Activated CD8-positive, alpha-beta memory T cell treated with anti-CD3 and anti-CD28 coated beads for 4 hours (primary cell): ENCODE measurements at places on chromosomes 6 and 20.

DNA sequence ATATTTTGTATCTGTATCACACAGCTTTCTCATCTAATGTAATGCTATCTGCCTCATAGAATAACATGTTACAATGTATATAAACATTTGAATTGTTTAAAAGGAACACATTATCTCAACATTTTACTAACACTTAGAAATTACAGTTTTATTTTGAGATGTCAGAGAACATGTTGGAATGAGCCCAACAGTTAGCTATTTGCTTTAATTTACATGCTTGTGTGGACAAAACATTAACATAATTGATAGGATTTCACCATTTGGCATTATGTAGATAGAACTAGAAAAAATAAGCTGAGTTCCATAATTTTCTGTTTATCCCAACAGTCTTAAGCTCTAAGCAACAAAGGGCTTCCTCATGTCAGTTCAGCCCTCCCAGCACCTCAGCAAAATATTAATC lies 330.9 kb downstream of the LMBRD1 start:
- DNase-seq: no peak

GRCh38 chr6:14638435-14638905 lies 520.9 kb downstream of the CD83 start:
- no peak for DNase-seq

DNA sequence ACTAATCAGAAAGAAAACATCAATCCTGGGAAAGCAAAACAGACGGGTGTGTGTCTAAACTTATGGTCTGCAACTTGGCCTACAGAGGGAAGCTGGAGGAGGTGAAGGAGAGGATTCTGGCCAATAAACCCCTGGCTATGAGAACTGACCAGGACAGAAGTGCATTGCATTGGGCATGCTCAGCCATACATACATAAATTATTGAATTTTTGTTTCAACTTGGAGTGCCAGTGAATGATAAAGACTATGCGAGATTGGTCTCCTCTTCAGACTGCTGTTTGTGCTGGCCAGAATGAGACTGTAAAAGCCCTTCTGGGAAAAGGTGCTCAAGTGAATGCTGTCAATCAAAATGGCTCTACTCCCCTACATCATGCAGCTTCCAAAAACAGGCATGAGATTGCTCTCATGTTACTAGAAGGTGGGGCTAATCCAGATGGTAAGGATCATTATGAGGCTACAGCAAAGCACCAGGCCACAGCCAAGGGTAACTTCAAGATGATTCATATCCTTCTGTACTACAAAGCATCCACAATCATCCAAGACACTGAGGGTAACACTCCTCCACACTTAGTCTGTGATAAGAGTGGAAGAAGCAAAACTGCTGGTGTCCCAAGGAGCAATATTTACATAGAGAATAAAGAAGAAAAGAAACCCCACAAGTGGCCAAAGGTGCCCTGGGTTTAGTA lies 17.4 kb downstream of the ADNP start:
- no peak for DNase-seq

DNA sequence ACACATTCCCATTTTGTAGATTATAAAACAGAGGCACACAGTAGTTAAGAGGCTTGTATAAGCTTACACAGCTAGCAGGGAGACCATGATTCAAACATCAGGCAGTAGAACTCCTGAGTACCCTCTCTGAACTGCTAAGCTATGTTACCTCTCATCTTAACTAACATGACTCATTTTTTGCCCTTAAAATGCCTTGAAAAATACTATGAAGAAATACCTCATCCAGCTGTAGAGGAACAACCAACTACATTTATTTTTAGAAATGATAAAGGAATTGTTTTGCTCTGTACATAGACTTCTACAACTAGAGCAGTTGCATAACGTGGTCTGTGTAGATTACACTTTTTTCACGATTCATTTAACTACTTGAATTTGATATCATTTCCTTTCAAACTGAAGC lies 102.1 kb downstream of the FLRT3 start:
- no peak for DNase-seq

DNA sequence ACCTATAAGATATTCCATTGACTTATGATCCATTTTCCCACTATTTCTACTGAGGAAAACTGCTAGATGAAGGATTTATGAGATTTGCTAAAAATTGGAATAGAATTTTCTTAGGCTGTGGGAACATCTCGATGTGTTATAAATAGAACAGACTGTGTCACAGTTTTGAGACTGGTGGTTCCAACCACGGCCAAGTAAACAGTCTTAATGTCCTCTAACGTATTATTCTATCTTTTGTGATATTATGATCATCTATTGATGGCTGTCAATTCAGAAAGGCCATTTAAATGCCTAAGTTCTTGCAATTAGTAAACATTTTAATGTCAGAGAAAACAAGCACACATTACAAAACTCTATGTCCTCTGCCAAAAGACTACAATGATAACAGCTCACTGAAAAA lies 71.5 kb upstream of the PLN start:
- no peak for DNase-seq

- DNase-seq: no peak
Measured at GRCh38 chr20:14790190-14790589, 452.8 kb upstream of the FLRT3 start.

- DNase-seq: no peak
Measured at GRCh38 chr6:111013144-111013915, 31.5 kb downstream of the RPF2 start.

DNA sequence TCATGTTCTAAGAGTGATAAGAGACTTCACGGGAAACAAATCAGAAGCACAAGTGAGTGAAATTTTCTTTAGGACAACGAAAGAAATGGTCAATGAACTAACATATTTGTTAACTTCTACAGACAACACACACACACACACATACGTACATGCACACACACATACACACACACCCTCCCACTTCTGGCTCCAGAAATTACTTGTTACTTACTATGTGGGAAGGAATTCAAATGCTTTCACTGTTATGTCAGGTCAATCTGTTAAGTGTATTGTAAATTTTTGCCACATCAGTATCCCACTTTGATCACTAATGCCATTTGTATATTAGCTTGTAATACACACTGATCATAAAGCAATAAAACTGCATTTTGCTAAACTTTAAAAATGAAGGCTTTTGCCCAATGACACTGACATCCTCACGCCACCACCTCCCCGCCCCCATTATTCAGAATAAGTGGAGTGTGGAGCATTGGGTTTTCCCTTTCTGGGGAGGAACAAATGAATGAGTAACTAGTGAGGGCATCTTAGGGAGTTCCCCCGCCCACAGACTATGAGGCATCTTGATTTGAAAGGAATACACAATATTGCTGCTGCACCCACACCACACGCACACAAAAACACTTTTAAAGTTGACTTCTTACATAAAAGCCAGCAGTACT lies 76.2 kb downstream of the ATXN1 start:
- DNase-seq: peak; percentile 88

DNA sequence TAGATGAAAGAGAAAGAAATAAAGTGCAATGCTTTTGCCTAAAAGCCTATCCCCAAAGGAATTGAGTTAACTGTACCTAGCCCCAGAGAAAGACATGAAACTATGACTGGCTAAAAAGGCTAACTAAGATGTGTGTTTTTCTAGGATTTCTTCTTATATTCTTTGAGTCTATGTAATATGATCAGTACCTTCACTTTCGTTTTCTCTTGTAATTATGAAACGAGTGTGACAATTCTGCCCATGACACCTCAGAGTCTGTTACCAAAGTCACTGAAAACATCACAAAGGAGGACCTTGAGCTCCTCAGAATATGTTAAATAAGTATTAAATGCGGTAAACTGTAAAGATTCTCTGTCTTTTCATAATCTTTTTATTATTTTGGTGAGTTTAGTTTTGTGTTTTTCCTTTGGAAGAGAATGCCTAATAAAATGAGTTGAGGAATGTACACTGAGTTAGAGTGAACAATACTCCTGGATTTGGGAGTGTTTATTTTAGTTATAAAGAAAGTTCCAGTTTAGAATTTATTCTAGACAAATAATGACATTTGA lies 141.3 kb downstream of the FUT9 start:
- DNase-seq: no peak

- DNase-seq: no peak
Measured at GRCh38 chr6:29071831-29072723, 15.0 kb downstream of the OR2B3 start.
